NCI-H82 (cell line): ENCODE measurements at places on chromosomes 1 and 21.

DNA sequence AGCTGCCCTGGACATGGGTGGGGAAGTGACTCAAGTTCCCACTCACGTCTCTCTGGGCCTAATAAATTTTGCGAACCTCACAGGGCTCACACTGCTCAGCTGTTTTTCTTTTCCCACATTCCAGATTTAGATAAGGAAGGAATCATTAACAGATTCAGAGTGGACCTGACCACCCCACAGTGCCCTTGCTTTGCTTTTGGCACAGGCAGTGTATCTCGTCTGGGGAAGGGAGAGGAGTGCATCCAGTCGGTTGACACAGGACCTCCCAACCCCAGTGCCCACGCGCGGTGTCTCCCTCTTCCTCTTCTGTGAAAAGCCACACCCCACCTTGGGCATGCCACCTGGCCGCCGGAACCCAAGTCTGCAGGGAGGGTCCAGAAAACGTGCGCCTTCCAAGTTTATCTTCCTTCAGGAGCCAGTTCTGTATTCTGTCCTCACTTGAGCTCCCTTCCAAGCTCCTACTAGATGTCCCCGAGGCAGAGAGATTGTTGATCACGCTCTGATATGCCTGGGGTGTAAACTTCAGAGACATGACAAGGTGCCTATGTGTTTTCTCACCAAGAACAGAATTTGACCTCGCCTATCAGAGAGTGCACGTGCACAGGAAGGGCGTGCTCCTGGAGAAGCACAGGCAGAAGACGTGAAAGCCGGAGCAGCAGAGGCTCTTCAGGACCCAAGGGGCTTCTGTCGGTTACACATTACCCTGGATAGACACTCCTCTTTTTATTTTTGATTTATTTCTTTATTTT, 9.5 kb upstream of the SLC2A5 start:
- no peak for DNase-seq

GRCh38 chr1:116324411-116324810, 48.6 kb upstream of the ATP1A1 start:
- no peak for DNase-seq

DNA sequence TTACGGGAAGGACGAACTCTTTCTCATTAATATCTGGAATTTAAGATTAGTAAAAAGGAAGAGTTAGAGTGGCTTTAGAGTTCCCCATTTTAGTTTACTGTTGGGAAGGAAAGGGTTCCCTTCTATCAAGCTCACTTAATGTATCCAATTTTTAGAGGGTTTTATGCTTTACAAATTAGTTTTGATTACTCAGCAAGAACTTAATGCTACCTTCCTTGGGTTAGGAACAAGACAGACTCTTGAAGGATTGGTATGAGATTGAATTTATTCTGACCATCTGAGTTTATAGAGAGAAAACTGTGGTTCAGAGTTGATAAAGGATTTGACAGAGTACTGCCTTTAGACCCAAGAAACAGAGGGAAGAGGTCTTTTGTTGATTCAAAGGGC, 29.5 kb upstream of the RGS4 start:
- DNase-seq, result no peak

DNA sequence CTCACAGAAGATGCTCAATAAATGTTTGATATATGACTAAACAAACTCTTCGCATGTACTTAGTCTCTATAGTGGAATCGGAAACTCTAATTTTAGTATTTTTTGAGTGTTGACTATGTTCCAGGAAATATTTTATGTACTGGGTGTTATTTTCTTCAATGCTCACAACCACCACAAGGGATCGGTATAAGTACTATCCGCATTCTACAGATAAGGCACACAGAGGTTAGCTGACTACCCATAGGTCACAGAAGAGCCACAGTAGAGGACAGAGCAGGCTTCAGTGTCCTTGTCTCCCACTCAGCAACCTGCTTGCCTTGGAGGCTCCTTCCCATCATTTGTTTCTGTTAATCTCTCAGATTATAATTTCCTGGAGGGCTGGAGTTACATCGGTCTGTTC, 451.3 kb downstream of the OMA1 start:
- no peak for DNase-seq

- no peak for DNase-seq
These were observed 41.7 kb downstream of the RNF2 start for GRCh38 chr1:185087101-185087500.

DNA sequence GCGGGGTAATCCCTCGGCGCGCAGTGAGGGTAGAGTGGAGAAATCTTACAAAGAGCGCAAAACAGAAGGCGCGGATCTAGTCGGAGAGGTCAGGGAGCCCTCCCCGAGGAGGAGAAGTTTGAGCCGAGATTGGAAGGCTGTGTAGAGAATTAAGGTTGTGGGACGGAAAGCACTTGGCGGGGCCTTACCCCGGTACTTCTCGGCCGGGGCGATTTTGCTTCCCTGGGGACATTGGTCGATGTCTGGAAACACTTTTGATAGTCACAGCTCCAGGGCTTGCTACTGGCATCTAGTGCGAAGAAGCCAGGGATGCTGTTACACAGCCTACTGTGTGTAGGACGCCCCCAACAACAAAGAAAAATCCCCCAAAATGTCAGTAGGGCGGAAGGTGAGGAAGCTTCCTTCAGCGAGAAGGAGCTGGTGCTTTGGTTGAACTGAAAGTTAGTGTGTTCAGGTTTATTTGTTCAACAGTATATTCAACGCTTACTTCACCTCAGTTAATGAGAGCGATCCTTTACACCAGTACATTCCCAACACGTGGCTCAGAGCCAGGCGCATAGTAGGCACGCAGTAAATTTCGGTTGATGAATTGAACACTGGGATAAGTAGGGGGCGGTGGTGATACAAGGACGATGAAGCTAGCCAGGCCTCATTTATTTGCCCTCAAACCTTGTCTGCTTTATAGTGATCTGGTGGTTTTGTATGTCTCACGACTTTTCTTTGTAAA, 807 bp downstream of the CEP85 start:
- DNase-seq, result peak; percentile 52

- no peak for DNase-seq
These were observed 1.3 kb upstream of the KCNN3 start for GRCh38 chr1:154871374-154871773.

- no peak for DNase-seq
These were observed 29.4 kb downstream of the MRPL37 start for GRCh38 chr1:54229281-54229891.

- no peak for DNase-seq
These were observed 7.7 kb downstream of the CHRM3 start for GRCh38 chr1:239394107-239394506.

DNA sequence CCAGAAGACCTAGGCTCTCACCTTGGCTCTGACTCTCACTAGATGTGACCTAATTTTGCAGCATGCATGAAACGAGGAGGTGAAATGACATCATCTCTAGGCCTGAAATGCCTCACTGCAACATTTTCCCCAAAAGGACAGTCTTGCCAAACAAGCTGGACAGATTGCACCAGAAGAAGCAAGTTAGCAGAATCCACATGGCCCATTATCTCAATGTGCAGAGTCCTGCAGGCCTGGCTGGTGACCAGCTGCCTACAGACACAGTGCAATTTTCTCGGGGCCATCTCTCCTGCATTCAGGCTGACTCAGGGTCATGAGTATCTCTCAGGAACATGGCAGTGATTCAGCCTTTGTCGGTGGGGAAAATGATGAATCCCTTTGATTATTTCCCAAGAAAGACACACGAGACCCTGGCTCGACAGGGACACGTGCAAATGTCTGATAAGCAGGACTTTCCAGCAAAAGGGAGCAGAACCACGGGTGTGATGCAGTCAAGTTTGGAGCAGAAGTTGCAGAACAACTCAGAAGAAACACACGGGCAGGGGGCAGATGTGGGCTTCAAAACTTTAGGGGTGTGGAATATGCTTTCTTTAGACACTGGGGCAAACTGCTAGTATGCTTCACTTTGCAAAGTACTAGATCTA, 38.7 kb downstream of the TRIM67 start:
- DNase-seq, result no peak

GRCh38 chr1:223200903-223201302, 57.9 kb upstream of the TLR5 start:
- no peak for DNase-seq

GRCh38 chr1:44592208-44593145, 81.8 kb downstream of the TMEM53 start:
- no peak for DNase-seq

- no peak for DNase-seq
These were observed 235.2 kb downstream of the FAM72C start for GRCh38 chr1:143736562-143736961.
